ENCODE measurements at places on chromosomes 16 and 17. TPM values are rescaled to one million over a fixed set of nuclear protein-coding genes. Genes with fewer than 3 reads are reported as not detected.

Gene DPEP2
- total RNA-seq = 2.3 TPM

Gene HEATR3
- 22.6 TPM for total RNA-seq

Gene FXR2
- 28.5 TPM for total RNA-seq

Gene TBC1D28
- total RNA-seq = not detected

- DNase-seq = no peak
Measured at GRCh38 chr16:66204756-66205155, 161.7 kb upstream of the CDH5 start.

DNA sequence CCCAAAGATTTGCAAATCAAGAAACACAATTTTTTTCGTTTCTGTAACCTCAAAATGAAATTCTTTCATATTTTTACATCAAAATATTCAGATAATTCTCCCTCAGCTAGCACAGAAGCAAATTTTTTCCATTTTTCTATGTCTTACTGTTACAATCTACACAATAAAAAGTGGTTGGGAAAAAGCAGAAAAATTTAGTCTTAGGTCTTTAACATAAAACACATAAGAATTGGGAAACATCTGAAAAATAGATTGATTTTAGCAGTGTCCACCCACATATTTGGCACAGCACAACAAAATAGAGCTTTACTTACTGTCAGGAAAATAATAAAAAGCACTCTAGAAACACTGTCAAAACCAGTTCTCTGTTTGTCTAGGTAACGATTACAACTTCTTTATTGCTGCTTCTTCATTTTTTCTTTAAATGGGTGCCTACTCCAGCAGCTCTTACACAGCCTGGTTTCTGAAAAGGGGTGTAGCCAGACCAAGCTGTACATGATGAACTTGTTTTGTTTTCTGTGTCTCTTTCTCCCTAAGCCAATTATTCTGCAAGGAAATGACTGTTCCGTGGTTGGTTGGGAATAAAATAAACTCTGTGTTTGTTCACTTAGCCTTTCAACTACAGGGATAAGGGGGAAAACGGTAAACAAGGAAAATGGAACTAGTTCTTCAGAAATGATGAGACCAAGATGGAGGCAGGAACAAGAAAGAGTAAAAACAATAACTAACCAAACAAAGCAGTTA lies at the start of gene ABCA6:
Gene ABCA6, minus strand, starts transcription at position 465 of the 744 bp plus-strand sequence. CDS start 1,192 bp downstream, outside the sequence.
- DNase-seq = no peak

DNA sequence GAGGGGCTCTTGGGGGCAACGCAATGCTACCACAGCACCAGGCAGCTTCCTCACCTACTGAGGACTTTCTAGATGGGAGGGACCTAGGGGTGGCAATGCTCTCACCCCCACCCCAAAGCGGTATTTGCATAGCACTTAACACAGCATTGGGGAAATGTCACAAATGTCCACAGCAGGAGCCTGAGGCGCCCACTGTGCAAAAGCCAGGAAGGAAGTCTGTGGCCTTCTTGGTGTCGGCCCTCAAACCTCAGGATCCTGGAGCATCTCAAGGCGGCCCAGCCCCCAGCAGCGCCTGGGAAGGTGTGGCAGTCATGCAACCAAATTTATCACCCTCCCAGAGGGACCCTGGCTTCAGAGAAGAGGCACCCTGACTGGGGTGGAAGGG lies 45.3 kb downstream of the WNT3 start:
- DNase-seq = no peak

- no peak for DNase-seq
Measured at GRCh38 chr17:28954886-28955285, 3.6 kb upstream of the PHF12 start.

DNA sequence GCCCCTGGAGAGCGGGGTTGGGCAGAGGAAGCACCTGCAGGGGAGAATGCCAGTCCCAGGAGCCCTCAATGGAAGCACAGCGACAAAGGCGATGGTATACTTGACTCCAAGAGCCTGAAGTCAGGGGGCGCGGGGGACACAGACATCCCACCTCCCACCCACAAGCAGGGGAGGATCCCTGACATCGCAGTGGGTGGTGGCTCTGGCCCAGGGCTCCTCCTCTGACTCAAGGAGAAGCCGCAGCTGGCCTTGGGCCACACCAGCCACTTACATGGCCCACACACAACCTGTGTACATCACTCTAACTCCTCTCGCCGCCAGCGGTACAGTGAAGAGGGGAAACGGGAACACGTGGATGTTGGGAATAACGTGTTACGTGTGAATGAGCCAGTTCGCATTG lies 44.3 kb downstream of the FZD2 start:
- no peak for DNase-seq

GRCh38 chr16:24683847-24684493 lies 45.5 kb upstream of the TNRC6A start:
- no peak for DNase-seq

DNA sequence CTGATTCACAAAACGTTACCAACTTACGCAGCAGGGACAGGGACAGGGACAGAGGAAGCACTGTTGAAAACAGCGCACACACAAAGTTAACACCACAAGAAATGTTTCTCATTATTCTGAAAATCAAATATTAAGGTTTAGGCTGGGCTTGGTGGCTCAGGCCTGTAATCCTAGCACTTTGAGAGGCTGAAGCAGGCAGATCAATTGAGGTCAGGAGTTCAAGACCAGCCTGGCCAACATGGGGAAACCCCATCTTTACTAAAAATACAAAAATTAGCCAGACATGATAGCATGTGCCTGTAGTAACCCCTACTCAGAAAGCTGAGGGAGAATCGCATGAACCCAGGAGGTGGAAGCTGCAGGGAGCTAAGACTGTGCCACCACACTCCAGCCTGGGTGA lies 4.2 kb downstream of the CYTH1 start:
- DNase-seq = no peak

DNA sequence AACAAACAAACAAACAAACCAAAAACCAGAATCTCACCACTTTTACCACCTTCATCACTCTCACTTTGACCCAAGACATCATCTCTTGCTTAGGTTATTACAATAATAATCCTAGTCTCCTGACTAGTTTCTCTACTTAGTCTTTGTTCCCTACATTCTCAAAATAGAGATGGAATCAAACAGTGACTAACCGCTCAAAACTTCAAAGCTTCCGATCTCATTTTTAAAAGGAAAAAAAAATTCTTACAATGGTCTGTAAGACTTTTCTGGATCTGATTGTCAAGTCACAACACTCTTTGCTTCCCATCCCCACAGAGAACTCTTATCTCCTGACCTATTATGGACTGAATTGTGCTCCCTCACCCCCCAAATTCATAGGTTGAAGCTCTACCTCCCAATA lies 60.9 kb downstream of the SPAG9 start:
- no peak for DNase-seq
